ENCODE measurements at places on chromosomes 1 and 21. TPM values are rescaled to one million over a fixed set of nuclear protein-coding genes. Genes with fewer than 3 reads are reported as not detected.

DNA sequence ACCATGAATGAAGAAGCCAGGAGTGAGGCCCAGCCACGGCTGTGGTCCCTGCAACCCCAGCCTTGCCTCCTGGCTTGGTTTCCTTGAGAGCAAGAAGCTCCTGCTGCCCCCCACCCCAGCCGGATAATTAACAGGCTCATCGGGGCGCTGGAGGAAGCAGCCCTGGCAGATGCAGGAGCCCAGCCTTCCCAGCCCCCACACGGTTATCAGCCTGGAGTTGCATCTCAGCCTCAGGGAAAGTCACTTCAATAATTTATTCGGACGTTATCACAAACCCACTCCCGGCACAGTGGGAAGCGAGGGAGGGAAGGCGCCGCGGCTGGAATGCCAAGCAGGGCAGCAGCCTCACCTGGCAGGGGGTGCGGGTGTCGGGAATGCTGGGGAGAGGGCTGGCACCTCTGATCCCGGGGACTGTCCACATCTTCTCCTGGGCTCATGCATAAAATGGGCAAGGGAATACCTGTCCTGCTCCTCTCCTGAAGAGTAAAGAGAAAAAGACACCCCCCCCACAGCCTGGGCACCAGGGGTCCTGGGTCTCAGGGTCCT, 43.3 kb upstream of the LRP8 start:
- H3K27ac ChIP-seq, result no peak overlapping the region
- H3K4me3 ChIP-seq, result no peak overlapping the region
- H3K36me3 ChIP-seq, result no peaks in the 10 kb centered on the region
- H3K4me1 ChIP-seq, result peaks cover 4% of the 10 kb centered on the region

DNA sequence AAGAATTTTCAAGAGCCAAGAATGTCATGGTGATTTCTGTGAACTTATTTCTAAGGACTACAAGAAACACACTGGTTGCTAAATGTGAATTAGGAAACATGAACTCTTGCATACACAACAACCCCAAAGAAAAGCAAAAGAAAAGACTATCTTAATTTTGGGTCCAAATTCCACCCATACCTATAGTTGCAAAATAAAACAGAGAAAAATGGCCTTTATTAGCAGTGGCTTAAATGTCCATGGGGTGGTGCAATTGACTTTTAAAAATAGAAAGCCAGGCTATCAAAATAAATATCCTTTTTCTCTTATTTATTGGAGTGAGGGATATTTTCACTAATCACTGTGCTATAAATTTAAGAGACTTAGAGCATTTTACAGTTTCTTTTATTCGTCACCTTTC, 80.9 kb upstream of the DPYD start:
- no peak for DNase-seq
- no peaks in the 10 kb centered on the region for H3K27me3 ChIP-seq
- H3K4me1 ChIP-seq, result no peaks in the 10 kb centered on the region
- no peaks in the 10 kb centered on the region for H3K36me3 ChIP-seq

- H3K4me1 ChIP-seq, result no peaks in the 10 kb centered on the region
- no peak for DNase-seq
- H3K4me3 ChIP-seq, result no peak overlapping the region
- H3K36me3 ChIP-seq, result no peaks in the 10 kb centered on the region
- no peak overlapping the region for H3K27ac ChIP-seq
- no peaks in the 10 kb centered on the region for H3K27me3 ChIP-seq
Measured at GRCh38 chr1:29517251-29518086, 281.1 kb downstream of the PTPRU start.

DNA sequence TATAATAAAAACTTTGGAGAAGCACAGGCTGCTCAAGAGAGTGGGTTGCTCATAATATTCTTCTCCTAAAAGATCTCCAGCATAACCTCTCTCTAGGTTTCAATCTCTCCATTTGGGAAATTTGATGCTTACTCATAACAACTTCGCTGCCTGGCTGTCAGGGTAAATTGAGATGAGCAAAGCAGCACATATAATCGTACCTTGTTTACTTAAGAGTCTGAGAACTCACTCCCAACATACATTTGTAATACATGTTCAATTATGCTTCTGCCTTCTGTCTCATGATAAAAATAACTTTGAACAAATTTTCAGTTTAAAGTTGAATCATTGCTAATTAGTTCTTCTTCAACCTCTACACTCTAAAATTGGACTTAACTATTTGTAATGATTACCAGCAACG, 68.9 kb downstream of the DUSP10 start:
- no peaks in the 10 kb centered on the region for H3K4me1 ChIP-seq
- no peaks in the 10 kb centered on the region for H3K36me3 ChIP-seq
- H3K27ac ChIP-seq, result no peak overlapping the region
- H3K4me3 ChIP-seq, result no peak overlapping the region
- no peak for DNase-seq

GRCh38 chr21:22791986-22792560, 1793.9 kb downstream of the NCAM2 start:
- H3K36me3 ChIP-seq, result no peaks in the 10 kb centered on the region
- H3K4me3 ChIP-seq, result no peak overlapping the region
- H3K4me1 ChIP-seq, result no peaks in the 10 kb centered on the region
- no peaks in the 10 kb centered on the region for H3K27me3 ChIP-seq
- no peak overlapping the region for H3K27ac ChIP-seq

DNA sequence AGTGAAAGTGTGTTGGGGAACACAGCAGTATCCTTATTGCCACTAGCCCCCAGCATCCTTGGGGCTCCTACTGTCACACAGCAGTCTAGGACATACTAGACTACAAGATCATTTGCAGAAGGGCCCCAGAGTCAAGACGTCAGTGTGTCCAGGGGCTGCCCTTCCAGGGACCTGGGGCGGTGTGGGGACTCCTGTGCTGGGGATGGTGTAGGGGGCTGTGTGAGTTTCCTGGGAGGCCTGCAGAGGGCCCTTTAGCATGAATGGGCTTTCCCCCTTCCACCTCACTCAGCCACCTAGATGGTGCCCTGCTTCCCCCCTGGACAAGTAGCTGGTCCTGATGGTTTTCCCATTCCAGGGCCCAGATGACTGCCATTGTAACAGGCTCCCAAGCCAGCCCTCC, 17.5 kb upstream of the KIF21B start:
- no peak for DNase-seq
- no peaks in the 10 kb centered on the region for H3K27me3 ChIP-seq
- H3K4me1 ChIP-seq, result no peaks in the 10 kb centered on the region
- no peak overlapping the region for H3K27ac ChIP-seq
- H3K36me3 ChIP-seq, result no peaks in the 10 kb centered on the region

- DNase-seq, result no peak
- no peaks in the 10 kb centered on the region for H3K27me3 ChIP-seq
- no peaks in the 10 kb centered on the region for H3K36me3 ChIP-seq
- H3K4me3 ChIP-seq, result no peak overlapping the region
Measured at GRCh38 chr1:58934706-58935105, 150.9 kb upstream of the JUN start.

- DNase-seq, result no peak
- no peaks in the 10 kb centered on the region for H3K4me1 ChIP-seq
- no peak overlapping the region for H3K27ac ChIP-seq
- no peaks in the 10 kb centered on the region for H3K27me3 ChIP-seq
- no peak overlapping the region for H3K4me3 ChIP-seq
Measured at GRCh38 chr1:216929870-216930582, 206.8 kb upstream of the ESRRG start.

DNA sequence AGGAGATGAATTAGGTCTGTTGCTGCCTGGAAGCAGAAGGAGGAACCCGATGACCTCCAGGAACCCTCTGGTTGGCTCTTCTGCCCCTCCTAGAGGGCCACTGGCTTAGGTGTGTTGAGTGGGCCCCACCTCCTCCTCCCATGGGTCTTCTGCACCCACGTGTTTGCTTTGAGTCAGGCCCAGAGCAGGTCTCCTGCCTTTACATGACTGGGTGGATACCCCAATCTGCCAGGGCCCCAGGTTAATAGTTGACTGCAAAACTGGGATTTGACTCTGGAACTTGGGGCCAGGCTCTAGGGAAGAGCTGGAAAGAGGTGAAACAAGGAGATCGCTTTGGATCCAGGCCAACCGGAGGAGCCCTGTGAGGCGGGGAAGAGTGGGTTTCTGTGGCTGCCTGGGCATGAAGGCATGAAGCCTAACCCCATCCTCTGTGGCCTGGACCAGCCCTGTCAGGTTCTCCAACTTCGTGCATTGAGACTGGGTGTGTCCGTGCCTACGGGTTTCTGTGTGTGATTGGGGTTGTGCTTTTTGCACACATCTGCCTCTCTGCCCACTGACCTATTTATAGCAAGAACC, 7.8 kb upstream of the LAD1 start:
- H3K27ac ChIP-seq, result no peak overlapping the region
- H3K4me3 ChIP-seq, result no peak overlapping the region
- no peaks in the 10 kb centered on the region for H3K27me3 ChIP-seq
- no peak for DNase-seq

GRCh38 chr1:244406337-244406736, 45.4 kb downstream of the ADSS2 start:
- H3K27me3 ChIP-seq, result no peaks in the 10 kb centered on the region
- H3K4me3 ChIP-seq, result no peak overlapping the region
- H3K36me3 ChIP-seq, result peaks cover 97% of the 10 kb centered on the region
- no peak for DNase-seq
- no peak overlapping the region for H3K27ac ChIP-seq

GRCh38 chr1:45836451-45836850, 33.0 kb downstream of the MAST2 start:
- H3K4me1 ChIP-seq, result no peaks in the 10 kb centered on the region
- no peak overlapping the region for H3K4me3 ChIP-seq
- DNase-seq, result no peak
- no peaks in the 10 kb centered on the region for H3K27me3 ChIP-seq
- H3K36me3 ChIP-seq, result no peaks in the 10 kb centered on the region
- no peak overlapping the region for H3K27ac ChIP-seq

DNA sequence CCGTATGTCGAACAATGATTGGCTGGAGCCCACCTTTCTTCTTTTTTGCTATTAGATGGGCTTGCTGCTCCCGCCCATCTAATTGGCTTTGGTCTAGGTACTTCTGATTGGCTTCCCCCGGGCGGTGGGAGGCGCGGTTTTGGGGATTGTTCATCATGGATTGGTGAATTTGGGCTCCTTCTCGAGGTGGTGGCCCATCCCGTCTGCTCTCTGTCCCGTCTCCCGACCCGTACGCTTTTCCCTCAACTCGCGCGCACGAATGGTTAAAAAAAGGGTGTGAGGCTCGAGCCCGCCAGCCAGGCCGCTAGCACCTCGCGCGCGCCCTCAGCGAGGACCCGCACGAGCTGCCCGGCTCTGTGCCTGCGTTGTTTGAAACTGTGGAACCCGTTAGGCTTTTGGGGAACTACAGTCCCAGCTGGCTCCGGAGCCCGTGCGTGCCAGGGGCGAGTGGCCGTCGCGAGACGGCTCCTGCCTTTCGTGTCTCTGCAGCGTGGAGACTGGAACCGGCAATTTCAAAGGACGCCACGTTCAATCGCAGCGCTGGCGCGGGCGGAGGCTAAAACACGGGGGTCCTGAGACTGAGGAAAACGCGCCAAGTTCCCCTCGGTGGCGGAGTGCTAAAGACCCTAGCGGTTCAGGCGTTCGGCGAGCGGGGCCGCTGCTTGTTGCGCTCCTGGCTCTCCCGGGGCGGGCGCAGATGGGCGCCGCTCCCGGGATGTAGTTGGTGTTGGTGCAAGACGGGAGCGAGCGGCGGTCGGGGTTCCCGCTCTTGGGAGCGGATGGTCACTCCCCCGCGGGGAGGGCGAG, at the start of gene USP1:
Gene USP1 (plus strand): TSS at position 584 of the 807 bp plus-strand sequence. CDS start 2,819 bp downstream, outside the sequence.
- H3K27ac ChIP-seq, result peak within 1 kb of the TSS; percentile 84
- peaks cover 2% of the 10 kb centered on the region for H3K36me3 ChIP-seq
- peak within 1 kb of the TSS; percentile 81 for H3K4me3 ChIP-seq
- no peaks in the 10 kb centered on the region for H3K27me3 ChIP-seq
- peaks cover 17% of the 10 kb centered on the region for H3K4me1 ChIP-seq

- no peaks in the 10 kb centered on the region for H3K4me1 ChIP-seq
- H3K27ac ChIP-seq, result no peak overlapping the region
- no peak overlapping the region for H3K4me3 ChIP-seq
- H3K27me3 ChIP-seq, result no peaks in the 10 kb centered on the region
- H3K36me3 ChIP-seq, result peaks cover 8% of the 10 kb centered on the region
- no peak for DNase-seq
Measured at GRCh38 chr1:231786126-231786525, 159.5 kb downstream of the DISC1 start.

DNA sequence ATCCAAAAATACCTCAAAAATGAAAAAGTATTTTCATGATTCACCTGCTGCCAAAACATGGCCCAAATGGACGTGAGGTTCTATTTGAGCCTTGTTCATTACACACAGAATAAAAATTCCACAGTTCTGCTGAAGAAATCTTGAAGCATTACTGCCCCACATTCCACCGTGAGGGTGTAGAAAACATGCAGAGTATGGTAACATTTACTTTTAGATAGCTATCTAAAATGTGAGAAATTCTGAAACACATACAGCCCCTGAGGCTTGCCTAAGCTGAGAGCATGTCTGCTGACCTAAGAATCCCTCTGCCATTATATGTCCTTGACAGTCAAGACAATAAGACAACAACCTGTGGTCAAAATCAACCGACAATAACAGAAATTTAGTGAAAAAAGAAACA, 186.5 kb downstream of the DSCAM start:
- no peak overlapping the region for H3K4me3 ChIP-seq
- no peaks in the 10 kb centered on the region for H3K36me3 ChIP-seq
- DNase-seq, result no peak
- no peaks in the 10 kb centered on the region for H3K27me3 ChIP-seq
- H3K27ac ChIP-seq, result no peak overlapping the region
- no peaks in the 10 kb centered on the region for H3K4me1 ChIP-seq

GRCh38 chr1:178275553-178275952, 181.6 kb downstream of the RASAL2 start:
- H3K27ac ChIP-seq, result no peak overlapping the region
- DNase-seq, result no peak
- H3K4me1 ChIP-seq, result no peaks in the 10 kb centered on the region
- no peaks in the 10 kb centered on the region for H3K27me3 ChIP-seq
- H3K36me3 ChIP-seq, result no peaks in the 10 kb centered on the region

GRCh38 chr1:76053021-76053420, 21.5 kb upstream of the ST6GALNAC3 start:
- no peaks in the 10 kb centered on the region for H3K27me3 ChIP-seq
- H3K27ac ChIP-seq, result no peak overlapping the region
- H3K4me3 ChIP-seq, result no peak overlapping the region
- H3K36me3 ChIP-seq, result no peaks in the 10 kb centered on the region

- H3K27ac ChIP-seq, result no peak overlapping the region
- no peak for DNase-seq
- H3K27me3 ChIP-seq, result no peaks in the 10 kb centered on the region
- H3K36me3 ChIP-seq, result no peaks in the 10 kb centered on the region
- peaks cover 4% of the 10 kb centered on the region for H3K4me1 ChIP-seq
- H3K4me3 ChIP-seq, result no peak overlapping the region
Measured at GRCh38 chr1:207279652-207280051, 41.8 kb upstream of the CD55 start.

GRCh38 chr1:234941321-234942011, 187.2 kb downstream of the TOMM20 start:
- H3K36me3 ChIP-seq, result no peaks in the 10 kb centered on the region
- no peaks in the 10 kb centered on the region for H3K27me3 ChIP-seq
- DNase-seq, result no peak
- no peaks in the 10 kb centered on the region for H3K4me1 ChIP-seq

Gene CD1B
- total RNA-seq, result not detected

Gene CNR2
- not detected for total RNA-seq

Gene ALG14
- total RNA-seq, result 1.6 TPM

Gene SMCP
- total RNA-seq, result not detected

Gene LRIF1
- total RNA-seq, result 10.9 TPM

Gene AIM2
- total RNA-seq, result 1.5 TPM

Gene CALML6
- total RNA-seq, result not detected

Gene GOLT1A
- total RNA-seq, result not detected

Gene KMO
- 0.20 TPM for total RNA-seq

Gene OLIG2
- total RNA-seq, result not detected
